ENCODE measurements at places on chromosomes 1 and 21.

DNA sequence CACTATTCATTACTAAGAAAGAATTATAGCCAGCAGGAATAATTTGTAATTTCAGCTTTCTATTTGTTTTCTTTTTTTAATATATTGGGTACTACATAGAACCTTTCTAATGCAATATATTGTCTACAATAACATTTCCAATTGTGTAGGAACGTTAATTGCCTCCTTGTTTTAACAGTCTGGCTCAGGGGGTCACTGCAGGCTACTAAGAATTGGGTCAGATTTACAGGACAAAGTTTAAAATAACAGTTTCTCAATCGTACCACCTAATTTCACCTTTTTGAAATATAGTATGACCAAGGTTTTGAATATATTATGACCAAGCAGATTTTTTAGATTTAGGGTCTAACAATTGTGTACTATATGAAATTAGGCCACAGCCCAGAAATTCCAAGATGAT lies 2.4 kb downstream of the CFH start:
- no peak for DNase-seq

- no peak for DNase-seq
These were observed 136.1 kb downstream of the KIF26B start for GRCh38 chr1:245290836-245291235.

DNA sequence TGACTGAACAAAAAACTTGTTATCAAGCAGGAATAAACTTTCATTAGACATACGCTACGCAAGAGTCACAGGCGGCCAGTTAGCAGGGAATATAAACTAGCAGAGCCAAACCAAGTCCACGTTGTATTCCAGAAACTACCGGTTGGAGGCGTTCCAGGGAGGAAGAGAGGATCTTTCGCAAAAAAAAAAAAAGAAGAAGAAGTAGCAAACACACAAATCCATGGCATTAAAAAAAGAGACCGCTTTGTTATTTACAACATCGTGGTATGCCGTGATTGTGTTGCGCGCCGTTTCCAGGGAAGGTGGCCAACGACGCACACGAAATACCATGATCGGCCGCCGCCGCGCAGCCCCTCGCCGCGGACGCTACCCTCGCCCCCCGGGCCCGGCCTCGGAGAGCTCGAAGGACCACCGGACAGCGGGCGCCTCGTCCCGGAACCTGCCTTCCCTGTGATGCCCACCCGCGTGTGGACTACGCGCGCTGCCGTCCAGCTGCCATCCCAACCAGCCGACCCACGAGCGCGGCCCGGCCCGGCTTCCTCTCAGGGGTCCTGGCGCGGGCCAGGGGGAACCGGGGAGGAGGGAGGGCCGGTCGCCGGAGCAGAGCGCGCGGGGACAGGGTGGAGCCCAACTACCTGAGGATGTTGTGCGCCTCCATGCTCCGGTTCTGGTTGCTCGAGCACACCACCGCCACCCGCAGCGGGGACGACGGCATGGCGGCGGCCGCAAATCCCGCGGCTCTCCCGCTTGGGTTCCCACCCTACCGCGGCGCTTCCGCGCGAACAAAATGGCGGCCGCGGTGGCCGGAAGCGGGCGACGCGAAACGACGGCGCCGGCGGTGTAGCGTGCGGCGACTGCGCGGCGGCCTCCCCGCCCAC lies 581 bp downstream of the SSU72 start:
- DNase-seq, result no peak

- no peak for DNase-seq
These were observed 116.1 kb downstream of the MRPS6 start for GRCh38 chr21:34189506-34189905.

DNA sequence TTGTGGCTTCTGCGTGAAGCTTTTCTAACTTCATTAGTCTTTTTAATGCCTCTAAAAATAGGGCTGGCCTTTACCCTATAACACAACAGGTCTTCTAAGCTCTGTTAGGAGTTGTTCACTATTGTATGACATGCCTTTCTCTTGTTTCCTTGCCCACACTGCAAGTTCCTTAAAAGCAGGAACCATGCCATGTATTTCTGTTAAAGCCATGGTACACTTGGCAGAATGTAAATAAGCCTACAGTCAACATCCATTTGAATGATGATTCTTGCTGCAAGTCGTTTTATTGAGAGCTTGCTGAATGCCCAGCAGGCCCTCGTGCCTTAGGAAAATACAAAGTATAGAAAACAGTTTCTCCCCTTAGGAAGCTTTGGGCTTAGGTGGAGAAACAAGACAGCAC lies 214.6 kb downstream of the DUSP10 start:
- no peak for DNase-seq

DNA sequence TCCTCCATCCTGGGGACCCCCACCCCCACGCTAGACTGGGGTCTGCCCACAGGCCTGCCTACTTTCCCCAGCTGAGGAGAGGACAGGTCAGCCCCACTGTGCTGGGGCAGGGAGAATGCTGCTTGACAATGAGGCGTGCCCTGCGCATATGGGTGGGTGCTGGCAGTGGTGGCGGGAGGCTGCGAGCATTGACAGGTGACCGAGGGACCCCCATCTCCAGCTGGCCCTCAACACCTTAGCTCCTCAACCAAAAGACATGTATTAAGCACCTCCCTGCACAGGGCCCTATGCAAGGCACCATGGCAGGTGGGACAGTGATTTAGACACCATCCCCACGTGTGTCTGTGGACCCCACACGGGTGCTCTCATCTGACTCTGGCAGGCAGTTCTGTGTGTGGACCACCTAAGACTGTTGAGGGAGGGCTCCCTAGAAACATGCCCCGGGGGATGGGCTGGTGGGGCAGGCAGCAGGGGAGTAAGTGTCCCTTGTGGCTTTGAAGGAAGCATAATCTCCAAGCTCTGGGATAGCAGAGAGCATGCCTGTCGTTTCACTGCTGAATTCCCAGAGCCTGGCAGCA lies 18.4 kb upstream of the ALX3 start:
- no peak for DNase-seq

DNA sequence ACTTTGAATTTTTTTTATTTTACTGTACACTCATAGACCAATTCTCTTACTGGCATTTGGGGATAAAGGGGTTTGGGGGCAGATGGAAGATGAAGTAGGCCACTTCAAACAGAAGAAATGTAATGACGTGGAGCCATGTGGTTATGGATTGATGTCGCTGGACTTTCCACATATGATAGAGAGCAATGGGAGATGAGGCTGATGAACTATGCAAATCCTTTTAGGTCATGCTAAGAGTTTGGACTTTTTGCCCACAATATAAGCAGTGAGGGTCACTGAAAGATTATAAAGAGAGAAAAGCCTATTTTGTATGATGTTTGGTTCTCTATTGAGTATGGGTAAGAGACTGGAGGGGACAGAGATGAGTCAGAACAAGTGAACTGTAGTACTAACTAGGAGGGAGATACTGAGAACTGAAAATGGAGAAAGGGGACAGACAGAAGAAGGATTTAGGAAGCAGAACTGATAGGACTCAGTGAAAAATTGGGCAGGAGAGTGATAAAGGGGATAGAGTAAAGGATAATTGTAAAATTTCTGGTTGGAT lies 9.2 kb downstream of the C1orf21 start:
- DNase-seq, result no peak

- DNase-seq, result no peak
These were observed 50.2 kb downstream of the C8A start for GRCh38 chr1:56904663-56905397.

DNA sequence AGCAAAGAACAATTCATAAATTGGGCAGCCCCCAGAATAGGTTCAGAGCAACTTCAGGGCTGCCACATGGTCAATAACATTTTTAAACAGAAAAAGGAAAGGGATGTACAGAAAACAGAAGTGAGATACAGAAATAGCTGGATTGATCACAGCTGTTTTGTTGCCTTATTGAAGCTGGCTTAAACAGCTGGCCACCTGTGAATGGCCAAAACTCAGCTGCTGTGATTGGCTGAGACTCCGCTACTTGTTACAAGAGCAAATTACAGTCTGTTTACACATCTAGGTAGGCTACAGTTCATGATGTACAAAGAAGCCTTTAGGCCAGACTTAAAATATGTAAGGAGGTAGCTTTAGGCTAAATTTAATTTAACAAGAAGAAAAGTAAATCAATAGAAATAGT lies 11.6 kb upstream of the IFNAR1 start:
- no peak for DNase-seq

DNA sequence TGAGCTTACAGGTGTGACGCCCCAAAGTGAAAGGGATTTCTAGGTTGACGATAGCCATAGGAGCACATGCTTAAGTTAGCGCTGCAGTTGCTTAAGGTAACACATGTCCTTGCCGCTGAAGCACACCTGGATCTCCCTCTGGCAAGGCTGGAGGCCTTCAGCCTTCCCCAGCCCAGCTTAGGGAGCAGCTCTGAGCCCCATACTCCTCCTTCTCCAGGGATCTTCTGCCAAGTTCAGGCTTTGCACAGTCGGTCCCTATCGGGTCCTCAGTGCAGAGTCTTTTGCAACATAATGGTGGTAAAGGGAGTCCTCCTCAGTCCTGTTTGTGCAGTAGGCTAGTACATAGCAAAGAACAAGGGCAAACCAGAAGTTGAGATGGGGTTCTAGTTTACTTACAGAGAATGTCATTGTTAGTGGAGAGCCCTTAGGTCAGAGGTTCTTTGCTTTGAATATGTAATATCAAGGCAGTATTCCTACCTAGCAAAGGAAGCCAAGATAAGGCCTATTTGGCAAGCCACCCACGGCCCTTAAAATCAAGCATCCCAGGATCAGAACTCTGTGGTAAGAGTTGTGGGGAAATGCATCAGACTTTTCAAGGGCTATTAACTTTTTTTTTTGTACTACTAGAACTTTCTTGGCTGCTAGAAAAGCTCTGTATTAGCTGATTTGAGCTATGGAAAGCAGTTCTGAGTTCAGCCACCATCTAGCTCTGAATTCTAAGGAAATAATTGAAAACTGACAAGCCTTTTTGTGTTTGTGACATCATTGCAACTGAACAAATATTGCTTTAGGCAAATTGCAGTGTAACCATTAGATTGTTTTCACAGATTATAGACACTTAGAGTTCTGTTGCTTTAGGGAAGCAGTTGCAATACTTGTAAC lies 1.4 kb downstream of the EVA1C start:
- DNase-seq, result no peak

- DNase-seq, result no peak
These were observed 5.3 kb downstream of the RXFP4 start for GRCh38 chr1:155946633-155947219.

GRCh38 chr1:165317612-165318011 lies 38.9 kb downstream of the LMX1A start:
- DNase-seq, result no peak

DNA sequence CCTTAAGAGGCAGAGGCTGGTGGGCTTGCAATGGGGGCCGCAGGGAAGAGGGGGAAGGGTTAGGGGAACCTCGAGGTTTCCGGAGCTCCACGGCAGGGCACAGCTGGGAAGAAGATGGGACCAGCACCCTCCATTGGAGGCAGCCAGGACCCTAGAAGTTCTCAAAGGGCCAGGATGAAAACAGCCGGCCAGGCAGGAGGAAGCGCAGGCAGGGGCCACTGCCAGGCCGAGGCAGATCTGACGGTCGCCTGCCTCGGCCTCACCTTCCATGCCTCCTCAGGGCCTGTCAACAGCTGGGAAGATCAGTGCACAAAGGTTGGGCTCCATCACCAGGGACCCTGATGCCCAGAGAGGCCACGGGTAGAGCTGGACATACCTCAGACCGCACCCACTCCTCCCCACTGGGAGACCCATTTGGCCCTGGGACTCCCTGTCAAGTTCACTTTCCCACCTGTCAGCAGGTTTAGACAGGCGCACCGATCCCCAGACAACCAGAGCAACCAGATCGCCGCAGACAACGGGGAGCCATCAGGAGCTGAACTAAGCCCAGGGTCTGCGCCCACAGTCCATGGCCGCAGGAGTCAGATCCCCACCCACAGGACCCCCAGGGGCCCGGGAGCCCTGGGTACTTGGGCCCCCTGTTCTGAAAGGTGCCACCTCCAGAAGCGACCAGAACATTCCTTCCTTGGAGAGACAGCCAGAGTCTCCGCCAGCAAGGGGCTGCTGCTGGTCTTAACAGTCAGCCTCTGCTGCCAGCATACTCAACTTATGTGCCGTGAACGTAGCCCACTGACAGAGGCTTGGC lies 2.2 kb downstream of the SLC19A1 start:
- peak; percentile 82 for DNase-seq

DNA sequence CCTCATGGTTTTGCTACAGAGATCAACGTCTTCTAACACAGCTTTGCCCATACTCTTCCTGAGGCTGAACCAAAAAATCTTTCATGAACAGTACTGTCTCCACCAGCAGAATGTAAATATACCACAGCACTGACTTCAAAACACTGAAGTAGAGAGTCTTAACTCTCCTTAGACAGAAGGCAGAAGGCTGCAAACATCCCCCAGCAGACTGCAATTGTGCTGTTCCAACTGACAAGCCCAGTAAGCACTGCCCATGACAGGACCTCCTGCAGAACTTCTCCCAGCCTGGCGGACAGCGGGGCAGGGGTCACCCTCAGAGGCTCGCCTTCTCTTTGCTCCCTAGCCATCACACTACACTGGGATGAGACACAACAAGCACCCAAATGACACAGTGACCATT lies 218.7 kb downstream of the RERE start:
- no peak for DNase-seq

DNA sequence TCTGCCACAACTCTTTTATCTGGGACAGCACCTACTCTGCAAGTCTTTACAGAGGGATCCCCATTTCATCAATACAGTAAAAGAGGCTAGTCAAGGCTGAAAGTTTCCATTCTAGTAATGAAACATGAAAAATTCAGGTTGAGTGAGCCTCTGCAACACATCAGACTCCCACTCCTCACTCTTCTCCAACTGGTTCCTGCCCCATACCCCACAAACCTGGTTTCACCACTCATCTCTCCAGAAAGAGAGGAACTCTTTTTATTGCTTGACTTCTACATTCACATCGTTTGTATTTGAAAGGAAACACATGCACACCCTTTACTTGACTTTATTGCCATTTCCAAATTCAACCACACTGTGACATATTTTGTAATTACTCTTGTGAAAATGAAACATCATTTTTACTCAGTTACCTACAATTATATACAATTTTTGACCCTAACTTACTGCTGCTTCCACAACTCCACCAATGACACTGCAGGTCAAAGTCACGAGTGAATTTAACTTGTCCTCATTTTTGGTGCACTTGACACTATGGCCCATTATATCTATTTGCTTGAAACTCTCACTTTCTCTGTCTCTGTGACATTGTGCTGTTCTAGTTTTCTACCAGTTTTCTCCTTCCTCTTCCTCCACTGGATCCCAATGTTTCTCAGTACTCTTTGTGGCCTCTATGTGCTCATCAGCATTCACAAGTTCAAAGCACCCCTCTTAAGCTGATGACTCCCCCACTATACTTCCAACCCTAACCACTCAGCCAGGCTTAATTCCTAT lies 8.0 kb downstream of the STX6 start:
- no peak for DNase-seq

DNA sequence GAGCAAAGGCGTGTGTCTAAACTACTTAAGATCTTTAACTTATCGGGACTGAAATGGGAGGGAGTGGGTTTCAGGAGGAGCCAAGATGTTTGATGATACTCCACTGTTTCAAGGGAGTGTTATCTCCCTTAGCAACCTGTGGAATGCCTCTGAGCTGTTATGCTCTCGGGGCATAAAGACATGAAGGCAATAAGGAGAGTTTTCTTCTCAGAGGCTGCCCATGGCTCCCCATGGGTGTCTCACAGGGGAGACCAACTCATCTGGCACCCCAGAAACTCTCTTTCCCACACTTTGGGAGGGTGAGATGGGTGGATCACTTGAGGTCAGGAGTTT lies 130.0 kb downstream of the LIPI start:
- DNase-seq, result no peak

- no peak for DNase-seq
These were observed 62.2 kb upstream of the GRIK3 start for GRCh38 chr1:37096523-37096922.

GRCh38 chr21:26519142-26519541 lies 53.9 kb downstream of the CYYR1 start:
- no peak for DNase-seq
